ENCODE measurements at places on chromosomes 4 and X. TPM values are rescaled to one million over a fixed set of nuclear protein-coding genes. Genes with fewer than 3 reads are reported as not detected.

PDGFC gene
- total RNA-seq, result 45.2 TPM

CDS1 gene
- total RNA-seq, result 40.2 TPM

VCX3A gene
- not detected for total RNA-seq

BEX1 gene
- 3.8 TPM for total RNA-seq

PRRG1 gene
- total RNA-seq, result 22.3 TPM

RPGR gene
- total RNA-seq, result 10.4 TPM

MAGED4B gene
- 47.9 TPM for total RNA-seq

HSFX3 gene
- total RNA-seq, result not detected

MEPE gene
- total RNA-seq, result not detected

CTAG2 gene
- total RNA-seq, result not detected

GLOD5 gene
- total RNA-seq, result 4.8 TPM

EVC2 gene
- total RNA-seq, result 7.1 TPM

SOD3 gene
- total RNA-seq, result 86.8 TPM

OPN1MW2 gene
- not detected for total RNA-seq
